ENCODE measurements at places on chromosomes 3 and 15.

GRCh38 chr15:52997123-52997522, 207.0 kb upstream of the ONECUT1 start:
- no peak for DNase-seq

- DNase-seq = no peak
Measured at GRCh38 chr3:139642996-139643395, 34.8 kb downstream of the NMNAT3 start.

- no peak for DNase-seq
Measured at GRCh38 chr15:25890529-25890928, 27.4 kb upstream of the ATP10A start.

DNA sequence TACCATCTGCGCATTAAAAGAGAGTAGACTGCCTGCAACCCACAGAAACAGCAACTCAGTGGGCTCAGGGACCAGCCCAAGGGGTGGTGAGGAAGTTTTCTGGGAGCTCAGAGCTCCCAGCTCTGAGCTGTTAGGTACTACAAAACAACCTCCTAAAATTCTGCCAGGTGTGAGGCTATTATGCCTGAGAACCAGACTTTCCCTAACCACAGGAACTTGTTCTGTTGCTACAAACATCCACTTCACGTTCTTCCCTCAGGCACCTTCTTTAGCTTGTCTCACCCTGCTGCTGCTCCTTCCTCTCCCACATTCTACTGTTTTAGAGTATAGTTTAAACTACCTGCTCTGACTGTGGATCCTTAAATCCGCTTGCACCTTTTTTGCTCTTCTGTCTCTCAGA, 399.4 kb downstream of the ROBO1 start:
- DNase-seq = no peak

- no peak for DNase-seq
Measured at GRCh38 chr15:28873585-28874190, 12.1 kb upstream of the APBA2 start.

- no peak for DNase-seq
Measured at GRCh38 chr3:45283471-45283870, 57.4 kb upstream of the TMEM158 start.

DNA sequence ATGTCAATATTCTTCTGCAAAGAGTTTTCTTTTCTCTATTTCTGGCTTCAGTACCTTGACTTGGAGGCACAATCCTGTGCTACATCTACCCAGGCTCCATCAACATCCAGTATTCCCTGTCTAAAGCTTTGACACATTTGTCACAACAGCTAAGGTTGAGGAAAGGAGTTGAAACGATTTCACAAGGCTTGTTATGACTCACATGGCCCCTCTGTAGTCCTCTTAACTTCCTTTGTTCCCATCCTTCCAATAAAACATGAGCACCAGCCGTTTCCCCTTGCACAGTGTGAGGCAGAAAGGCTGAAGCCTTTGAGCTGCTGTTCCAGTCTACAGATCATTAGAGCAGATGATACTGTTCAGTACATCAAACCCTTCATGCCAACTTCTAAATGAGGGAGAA, 163.0 kb upstream of the TMCO5A start:
- no peak for DNase-seq

DNA sequence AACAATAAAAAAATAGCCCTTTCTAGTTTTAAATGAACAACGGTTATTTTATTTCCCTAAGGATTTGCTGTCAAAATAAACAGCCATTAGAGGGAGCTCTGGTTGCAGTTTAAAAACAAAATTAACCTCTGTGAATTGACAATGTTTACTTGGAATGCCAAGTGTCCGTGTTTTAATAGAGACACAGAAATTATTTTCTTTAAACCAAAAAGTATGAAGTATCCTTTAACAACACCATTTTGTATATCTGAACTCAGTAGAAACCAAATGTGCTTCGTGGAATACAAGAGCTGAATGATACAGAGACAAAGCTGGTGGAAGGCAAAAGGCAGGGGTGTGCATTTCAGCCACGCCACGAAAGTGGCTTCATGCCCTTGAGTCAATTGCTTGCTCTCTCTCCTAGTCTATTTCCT, 74.4 kb downstream of the MOBP start:
- peak; percentile 5 for DNase-seq

DNA sequence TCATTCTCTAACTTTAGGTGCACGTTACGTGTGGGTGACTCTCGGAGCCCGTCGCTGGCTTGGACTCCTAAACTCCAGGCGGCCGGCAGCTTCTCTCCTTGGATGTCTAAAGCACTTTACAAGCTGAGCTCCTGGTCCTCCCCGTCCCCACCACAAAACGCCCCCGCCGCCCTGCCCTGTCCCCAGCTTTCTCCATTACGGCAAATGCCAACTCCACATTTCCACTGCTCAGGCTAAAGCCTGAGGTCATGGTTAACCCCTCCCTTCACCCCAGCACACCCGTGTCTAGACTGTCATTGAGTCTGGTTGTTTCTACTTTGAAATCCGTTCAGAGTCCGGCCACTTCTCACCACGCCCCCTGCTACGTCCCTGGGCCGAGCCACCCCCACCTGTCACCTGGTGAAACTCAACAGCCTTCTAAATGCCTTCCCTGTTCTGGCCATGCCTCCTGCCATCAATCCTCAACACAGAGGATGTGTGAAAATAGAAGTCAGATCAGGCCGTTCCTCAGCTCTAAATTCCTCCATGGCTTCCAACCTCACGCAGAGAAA, 8.1 kb upstream of the PCSK6 start:
- no peak for DNase-seq

GRCh38 chr3:189076449-189076848, 95.3 kb upstream of the TPRG1 start:
- no peak for DNase-seq

DNA sequence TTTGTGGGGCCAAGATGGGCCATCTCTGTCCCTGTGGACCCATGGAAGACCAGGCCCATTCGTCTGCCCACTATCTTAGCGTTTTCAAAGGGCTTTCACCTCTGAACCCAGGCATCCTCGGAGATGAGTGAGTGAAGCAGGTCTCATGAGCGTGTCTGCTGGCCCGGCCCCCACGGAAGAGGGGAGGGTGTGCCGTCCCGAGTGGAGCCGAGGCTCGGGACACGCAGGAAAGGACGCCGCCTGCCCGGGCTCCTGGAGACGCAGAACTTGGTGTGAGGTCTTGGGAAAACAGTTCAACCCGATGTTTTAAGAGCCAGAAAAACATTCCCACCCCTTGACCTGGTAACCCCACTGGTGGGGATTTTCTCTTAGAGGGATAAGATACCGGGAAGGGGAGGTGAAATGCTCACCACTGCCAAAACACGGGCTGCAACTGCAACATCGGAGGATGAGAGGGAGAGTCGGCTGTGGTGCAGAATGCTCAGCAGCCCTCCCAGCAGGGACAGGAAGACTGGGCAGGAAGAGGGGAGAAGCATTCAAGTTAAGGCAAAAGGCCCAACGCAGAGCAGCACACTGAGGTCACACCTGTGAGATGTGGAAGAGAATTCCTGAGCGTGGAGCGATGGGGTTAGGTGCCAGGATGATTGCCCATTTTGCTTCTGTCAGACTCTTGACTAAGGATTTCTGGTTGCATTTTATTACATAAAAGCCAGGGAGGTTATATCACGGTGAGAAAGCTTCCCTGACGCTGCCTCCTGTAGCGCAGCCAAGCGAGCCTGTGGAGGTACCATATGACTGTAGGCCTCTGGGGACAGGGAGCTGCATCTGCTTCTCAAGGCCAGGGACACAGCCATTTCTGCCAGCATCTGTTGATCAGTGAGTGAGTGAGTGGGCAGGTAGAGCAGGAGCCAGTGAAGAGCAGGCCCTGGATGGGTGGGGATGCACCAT, 14.1 kb upstream of the STAB1 start:
- no peak for DNase-seq

- DNase-seq = no peak
Measured at GRCh38 chr3:189573004-189573403, 58.2 kb upstream of the TP63 start.

- DNase-seq = no peak
Measured at GRCh38 chr3:63126530-63126929, 151.6 kb upstream of the SYNPR start.

GRCh38 chr15:70509731-70510143, 253.6 kb downstream of the UACA start:
- DNase-seq = no peak

DNA sequence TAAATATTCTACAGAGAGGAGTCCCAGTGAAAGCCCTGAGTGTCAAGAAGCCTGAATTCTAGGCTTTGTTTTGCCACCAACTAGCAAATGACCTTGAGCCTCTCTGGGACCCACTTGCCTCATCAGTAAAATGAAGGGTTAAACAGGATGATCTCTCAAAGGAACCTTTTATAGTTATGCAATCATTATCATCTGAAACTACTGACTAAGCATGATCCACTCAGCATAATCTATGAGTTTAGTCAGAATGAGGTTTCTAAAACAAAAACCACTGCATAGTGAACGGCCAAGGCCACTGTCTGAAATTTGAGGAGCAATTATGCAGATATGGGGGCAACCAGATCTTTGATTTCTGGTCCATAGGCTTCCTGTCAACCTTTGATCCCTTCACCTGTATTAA, 319.0 kb downstream of the MECOM start:
- DNase-seq = no peak

GRCh38 chr3:134353831-134354611, 20.2 kb downstream of the AMOTL2 start:
- DNase-seq = no peak

DNA sequence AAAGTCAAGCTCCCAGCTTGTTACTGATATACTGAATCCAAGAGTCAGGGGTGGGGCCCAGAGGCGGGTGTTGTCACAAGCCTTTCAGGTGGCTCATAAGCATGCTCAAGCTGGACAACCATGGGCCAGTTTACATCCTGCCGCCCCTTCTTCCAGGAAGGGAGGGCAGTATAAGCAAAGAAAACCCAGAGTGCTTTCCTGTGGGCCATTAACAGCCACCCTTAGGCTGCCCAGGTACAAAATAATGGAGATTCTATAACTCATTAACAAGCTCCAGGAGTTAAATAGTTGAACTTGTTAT, 183.2 kb downstream of the NTRK3 start:
- no peak for DNase-seq

DNA sequence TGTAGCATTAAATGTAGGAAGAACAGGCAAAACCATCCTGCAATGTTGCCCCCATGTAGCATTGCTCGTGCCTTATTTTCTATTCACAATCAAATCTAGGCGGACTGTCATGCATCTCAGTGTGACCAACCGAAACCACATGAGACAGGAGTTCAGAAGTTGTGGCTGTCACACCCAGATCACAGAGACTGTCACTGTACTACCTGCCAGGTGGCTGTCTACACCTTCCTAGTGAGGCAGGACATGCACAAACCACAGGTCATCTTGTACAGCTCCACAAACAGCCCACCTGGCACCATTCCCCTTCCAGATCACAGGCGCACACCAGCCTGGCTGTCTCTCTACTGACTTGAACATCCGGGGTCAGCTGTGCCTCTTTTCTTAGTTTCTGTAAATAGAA, 392.8 kb downstream of the OCA2 start:
- DNase-seq = no peak

GRCh38 chr3:32313723-32314473, 75.4 kb downstream of the CMTM8 start:
- no peak for DNase-seq

GRCh38 chr15:27574541-27575054, 524.5 kb downstream of the OCA2 start:
- no peak for DNase-seq

DNA sequence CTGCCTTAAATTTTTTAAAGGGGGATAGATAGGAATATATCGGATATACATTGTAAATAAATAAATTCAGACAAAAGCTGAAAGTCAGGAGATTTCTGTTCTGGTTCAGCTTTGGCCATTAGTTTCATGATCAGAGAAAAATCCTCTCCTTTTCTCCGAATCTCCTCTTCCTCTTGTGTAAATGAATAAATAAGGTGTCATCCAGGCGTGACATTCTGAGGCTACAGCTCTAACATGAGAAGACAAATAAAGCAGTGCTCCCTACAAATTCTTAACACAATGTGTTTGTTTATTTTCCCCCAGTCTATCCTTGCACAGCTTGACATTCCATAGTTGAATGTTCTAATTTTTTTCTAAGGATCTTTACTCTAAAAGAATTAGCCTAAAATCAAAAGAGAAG, 9.4 kb upstream of the MB21D2 start:
- DNase-seq = no peak

GRCh38 chr3:39788128-39788883, 21.1 kb upstream of the MYRIP start:
- no peak for DNase-seq

DNA sequence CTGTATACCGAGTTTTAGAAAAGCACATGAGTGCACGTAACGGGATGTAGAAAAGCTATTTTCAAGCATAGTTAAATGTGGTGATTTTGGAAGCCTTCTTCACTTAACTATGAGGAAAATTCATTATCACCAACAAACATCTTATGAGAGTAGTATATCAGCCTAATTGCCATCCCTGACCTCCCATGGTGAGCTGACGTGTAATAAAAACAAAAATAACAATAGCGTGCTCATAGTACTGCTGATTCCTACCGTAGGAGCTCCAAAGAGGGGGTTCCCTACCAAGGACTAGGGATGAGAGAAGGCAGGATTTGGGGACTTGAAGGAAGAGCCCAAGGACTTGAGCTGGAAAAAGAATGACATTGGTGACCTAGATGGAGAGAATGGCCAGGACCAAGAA, 16.9 kb downstream of the ST8SIA2 start:
- DNase-seq = no peak

GRCh38 chr3:116216761-116217160, 228.5 kb downstream of the LSAMP start:
- no peak for DNase-seq

DNA sequence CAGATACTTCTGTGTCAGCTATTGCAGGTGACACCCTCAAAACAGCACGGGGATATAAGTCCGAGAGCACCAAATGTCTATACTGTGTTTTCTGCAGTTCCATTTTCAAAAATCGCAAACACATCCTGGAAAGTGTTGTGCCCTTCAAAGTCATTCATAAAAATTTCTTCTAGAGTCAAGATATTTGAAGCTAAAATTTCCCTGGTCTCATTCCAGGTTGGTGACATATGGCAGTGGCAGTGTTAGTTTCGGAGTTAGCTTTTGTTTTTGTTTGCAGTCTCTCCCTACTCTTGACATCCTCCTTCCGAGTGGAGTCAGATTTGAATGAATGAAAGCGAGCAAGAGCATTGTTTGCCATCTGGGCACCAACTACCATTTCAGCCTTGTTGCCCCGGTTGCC, 3.2 kb upstream of the FSIP1 start:
- no peak for DNase-seq
